GOT3 (cell line): ENCODE measurements at places on chromosomes 16 and 17.

GRCh38 chr17:6162216-6162615 is 92.0 kb downstream of the WSCD1 start:
- no peak for DNase-seq

DNA sequence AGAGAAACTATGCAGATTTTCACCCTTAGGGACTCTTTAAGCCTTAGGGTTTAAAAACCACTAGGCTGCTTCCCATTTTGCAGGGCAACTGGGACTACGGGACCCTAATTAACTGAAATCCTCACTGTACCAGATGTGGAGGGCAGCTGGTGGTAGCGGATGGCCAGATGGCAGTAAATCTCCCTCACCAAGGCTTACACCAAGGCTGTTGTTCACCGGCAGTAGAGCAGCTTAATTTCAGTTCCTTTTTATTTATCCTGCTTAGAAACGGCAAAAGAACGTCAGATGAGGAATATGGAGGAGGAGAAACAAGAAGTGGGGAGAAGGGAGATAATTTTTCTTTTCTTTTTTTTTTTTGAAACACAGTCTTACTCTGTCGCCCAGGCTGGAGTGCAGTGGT is 6.5 kb downstream of the ABHD15 start:
- DNase-seq, result no peak

DNA sequence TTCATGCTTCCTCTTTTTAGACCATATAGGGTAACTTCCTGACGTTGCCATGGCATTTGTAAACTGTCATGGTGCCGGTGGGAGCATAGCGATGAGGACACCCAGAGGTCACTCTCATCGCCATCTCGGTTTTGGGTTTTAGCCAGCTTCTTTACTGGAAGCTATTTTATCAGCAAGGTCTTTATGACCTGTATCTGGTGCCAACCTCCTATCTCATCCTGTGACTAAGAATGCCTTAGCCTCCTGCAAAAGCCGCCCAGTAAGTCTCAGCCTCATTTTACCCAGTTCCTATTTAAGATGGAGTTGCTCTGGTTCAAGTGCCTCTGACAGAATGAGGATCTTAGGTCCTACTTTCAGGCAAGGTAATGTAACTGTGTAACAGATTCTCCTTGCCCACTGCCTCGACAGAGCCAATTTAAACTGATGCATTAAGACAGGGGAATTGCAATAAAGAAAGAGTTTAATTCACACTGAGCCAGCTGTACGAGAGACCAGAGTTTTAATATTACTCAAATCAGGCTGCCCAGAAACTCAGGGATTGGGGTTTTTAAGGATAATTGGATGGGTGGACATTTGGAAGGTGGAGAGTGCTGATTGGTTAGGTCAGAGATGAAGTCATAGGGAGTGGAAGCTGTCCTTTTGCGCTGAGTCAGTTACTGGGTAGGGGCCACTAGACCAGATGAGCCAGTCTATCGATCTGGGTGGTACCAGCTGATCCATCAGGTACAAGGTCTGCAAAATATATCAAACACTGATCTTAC is 59.9 kb upstream of the ATF7IP2 start:
- DNase-seq, result no peak

GRCh38 chr16:20928774-20929411 is 28.3 kb downstream of the LYRM1 start:
- DNase-seq, result no peak

DNA sequence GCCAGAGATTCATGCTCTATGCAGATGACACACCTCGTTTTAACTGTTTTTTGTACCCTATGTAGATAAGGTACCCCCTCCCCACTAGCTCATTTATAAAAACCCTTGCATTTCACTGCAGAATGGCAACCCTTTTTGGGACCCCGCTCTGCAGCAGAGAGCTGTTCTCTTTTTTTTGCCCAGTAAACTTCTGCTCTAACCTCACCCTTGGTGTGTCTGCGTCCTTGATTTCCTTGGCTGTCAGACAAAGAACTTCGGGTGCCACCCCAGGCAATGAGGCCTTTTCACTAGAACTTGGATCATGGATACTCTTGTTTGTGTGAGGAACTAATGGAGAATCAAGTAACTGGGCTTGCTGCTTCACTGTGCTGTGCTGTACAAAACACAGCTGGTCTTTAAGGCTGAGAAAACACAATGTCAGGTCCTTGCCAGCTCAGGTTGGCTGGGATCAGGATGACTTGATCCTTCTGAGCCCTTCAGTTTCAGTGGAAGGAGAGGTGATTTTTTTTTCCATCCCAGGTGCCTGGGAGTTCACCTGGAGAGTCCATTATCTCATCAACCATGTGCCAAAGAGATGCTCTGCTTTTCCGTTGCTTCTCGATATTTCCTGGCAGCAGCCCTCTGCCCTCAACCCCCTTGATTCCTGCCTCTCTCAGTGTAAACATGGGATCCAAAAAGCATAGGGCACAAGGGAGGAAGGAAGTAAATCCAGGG is 133.2 kb upstream of the FAM20A start:
- DNase-seq, result no peak

DNA sequence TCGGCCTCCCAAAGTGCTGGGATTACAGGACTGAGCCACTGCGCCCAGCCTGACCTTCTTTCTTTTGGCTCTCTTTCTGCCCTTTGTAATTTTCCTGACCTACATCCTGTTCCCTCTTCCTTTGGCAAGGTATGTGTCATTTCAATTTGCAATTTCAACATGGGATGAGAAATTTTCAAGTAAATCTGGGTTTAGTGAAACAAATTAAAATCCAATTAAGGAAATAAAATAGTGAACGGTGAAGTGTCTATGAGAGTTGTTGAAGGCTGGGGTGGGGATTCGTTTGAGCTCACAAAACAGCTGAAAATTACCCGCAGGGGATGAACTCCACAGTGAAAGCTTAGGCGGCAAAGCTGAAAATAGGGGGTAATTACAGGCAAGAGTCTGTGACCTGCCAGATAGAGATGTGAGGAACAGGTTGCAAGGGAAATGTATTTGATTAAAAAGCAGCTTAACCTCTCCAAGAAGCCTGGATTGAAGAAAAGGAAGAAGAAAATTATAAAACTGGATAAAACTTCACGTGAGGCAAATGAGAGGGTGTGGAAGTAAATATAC is 277.7 kb downstream of the UTP18 start:
- no peak for DNase-seq

- no peak for DNase-seq
Observed at GRCh38 chr16:86455116-86455515, 55.2 kb upstream of the FOXF1 start.

GRCh38 chr16:51393381-51394005 is 242.4 kb upstream of the SALL1 start:
- no peak for DNase-seq

DNA sequence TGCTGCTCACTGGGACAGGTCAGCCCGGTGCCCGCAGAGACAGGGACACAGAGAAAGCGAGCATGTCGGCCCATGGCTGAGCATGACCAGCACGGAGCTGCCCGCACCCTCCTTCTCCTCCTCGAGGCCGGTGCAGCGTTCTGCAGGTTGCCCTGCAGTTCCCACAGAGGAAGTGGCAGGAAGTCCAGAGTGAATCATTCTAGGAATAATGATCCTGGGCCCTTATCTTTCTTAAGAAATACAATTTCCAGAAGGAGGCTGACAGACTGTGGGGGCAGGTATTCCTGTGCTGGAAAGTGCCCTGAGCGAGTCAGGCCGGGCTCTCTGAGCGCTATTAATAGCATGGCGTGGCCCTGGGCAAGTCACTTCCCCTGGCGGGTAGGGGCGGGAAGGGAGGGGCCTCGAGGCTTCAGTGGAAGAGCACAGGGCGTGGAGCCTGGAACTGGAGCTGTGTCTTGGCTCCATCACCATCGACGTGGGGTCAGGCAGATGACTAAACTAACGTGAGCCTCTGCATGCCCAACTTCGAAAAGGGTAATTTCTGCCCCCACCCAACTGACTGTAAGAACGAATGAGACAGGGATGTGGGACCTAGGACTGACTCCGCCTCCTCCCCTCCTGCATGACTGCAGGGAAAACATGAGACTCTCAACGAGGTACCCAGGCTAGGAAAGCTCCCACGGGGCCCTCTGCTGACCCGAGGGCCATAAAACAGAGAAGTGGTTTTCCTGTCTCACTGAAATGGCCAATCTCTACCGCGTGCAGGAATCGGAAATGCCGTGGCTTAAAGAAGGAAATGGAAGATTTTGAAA is 9.8 kb downstream of the TMEM204 start:
- DNase-seq, result no peak

GRCh38 chr17:39927929-39928857 is 661 bp downstream of the LRRC3C start:
- no peak for DNase-seq

GRCh38 chr17:18258356-18259038 is at the start of gene FLII:
FLII (minus strand) TSS chr17:18258738; CDS start chr17:18258690, 48 bp downstream.
- DNase-seq, result no peak

DNA sequence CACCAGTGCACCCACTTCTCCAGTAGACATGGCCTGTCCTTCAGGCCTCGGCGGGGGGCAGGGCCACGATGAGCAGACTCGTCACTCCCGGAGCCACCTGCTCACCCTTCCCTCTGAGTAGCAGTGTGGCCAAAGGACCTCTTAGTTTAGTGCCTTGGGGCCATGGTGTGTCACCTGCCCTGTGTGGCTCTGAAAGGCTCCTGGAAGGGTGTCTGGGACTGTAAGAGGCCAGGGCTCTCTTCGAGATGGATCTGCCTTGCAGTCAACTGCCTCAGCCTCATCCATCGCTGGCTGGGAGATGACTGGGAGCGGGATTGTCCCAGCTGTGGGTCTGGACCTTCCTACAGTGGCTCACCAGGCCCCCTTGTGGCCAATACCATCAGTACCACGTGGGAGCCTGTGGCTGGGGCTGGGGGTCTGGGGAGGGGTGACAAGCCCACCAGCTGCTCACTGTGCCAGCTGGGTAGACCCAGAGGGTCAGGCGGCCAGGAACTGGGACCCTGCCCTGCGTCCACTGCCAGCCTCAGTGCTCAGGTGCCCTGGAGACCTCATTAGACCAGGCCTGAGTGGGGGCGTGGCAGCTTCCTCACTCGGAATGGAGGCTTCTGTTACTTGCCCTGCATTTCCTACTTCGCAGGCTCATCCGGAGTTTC is 133.4 kb downstream of the OR1D5 start:
- no peak for DNase-seq

- DNase-seq, result no peak
Observed at GRCh38 chr17:29401258-29401657, 11.1 kb downstream of the TAOK1 start.

GRCh38 chr17:45256114-45256966 is 5.6 kb downstream of the SPATA32 start:
- DNase-seq, result no peak

GRCh38 chr17:27091043-27091497 is 202.8 kb upstream of the WSB1 start:
- DNase-seq, result no peak

GRCh38 chr17:45686250-45686649 is 97.9 kb upstream of the CRHR1 start:
- no peak for DNase-seq

DNA sequence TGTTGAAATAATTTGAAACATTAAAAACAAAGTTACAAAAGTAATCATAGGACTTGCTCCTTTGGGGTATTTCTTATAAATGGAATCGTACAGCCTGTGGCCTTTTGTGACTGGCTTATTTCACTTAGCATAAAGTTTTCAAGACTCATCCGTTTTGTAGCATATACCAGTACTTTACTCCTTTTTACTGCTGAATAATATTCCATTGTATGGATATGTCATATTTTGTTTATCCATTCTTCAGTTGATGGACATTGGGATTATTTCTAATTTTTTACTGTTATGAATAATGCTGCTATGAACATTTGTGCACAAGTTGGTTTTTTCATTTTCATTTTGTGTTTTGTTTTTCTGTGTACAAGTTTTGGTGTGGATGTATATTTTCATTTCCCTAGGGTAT is 30.0 kb upstream of the RHBDL3 start:
- no peak for DNase-seq

DNA sequence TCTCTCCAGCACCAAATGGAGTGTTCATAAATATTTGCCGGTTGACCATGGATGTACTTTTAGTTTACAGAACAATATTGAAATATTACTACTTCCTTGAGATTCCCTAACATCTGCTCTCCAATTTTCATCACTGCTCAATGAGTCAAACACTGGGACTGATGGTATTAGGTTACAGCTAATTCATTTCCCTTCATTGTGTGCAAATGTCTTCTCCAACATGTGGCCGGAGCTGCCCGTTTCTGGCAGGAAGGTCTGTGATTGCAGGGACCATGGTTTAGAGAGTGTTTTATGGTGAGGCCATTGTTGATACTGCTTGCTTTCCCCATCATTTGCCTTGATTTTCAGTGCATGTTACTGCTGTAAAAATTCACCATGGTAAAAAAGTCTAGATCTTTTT is 209.3 kb downstream of the HS3ST3B1 start:
- no peak for DNase-seq

DNA sequence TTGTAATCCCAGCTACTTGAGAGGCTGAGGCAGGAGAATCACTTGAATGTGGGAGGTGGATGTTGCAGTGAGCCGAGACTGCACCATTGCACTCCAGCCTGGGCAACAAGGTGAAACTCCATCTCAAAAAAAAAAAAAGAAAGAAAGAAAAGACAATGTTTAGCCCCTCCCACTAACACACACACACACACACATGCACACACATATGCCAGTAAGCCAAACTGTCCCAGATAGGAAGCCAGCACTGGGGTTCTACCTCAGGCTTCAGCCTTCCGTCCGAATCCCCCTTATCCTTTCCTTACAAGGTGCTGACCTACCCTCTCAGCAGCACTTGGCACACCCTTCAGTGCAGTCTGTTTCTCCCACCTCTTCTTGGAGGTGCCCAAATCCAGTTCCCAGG is 8.7 kb upstream of the KCNH6 start:
- DNase-seq, result no peak

- no peak for DNase-seq
Observed at GRCh38 chr17:36880268-36880905, 56.9 kb upstream of the LHX1 start.

DNA sequence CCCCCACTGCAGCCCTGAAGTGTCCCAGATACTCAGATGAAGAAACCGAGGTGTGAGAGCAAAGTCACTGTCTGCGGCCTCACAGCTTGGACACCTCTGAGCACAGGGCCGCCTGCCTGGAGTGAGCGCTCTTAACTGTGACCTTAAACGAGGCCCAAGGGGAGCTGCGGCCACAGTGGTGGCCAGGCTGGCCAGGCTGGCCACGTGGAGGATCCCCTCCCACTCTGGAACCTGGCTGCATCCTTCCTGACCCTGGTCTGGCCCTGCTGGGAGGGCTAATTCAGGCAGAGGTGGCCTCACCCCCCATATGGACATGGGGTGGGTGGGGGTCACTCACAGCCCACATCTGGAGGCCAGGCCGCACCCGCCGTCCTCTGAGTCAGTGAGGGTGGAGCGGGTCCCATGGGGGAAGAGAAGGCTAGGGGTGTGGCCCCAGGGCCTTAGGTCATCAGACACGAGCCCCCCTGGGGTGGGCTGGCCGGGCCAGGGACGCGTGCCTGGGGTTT is 6.6 kb downstream of the VASN start:
- DNase-seq, result no peak
